NCI-H1105 (cell line): ENCODE measurements at places on chromosomes 7 and 10.

DNA sequence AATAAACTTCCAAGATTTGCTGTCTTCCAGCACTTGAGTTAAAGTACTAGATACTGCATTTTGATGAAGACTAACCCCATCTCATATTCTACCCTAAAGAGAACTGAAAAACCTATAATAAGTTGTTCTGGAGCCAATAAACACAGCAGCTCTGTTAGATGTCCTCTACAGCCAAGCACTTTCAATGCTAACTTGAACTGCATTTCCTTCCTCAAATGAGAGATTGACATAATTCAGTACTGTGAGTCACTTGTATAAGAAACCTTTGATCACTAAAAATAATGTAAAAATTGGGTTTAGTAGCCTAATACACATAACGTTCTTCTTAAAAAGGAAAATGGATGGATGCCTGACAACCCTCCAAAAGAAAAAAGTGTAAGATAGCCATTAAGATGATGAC lies 81.3 kb downstream of the ITGB8 start:
- no peak for DNase-seq

GRCh38 chr10:21934307-21934706 lies 69.2 kb downstream of the DNAJC1 start:
- DNase-seq, result no peak

GRCh38 chr7:143924851-143925250 lies 10.2 kb upstream of the OR2F2 start:
- DNase-seq, result no peak

- DNase-seq, result no peak
Measured at GRCh38 chr10:106866244-106866845, 298.2 kb downstream of the SORCS1 start.

GRCh38 chr10:116521424-116522290 lies 24.1 kb upstream of the PNLIP start:
- DNase-seq, result no peak

DNA sequence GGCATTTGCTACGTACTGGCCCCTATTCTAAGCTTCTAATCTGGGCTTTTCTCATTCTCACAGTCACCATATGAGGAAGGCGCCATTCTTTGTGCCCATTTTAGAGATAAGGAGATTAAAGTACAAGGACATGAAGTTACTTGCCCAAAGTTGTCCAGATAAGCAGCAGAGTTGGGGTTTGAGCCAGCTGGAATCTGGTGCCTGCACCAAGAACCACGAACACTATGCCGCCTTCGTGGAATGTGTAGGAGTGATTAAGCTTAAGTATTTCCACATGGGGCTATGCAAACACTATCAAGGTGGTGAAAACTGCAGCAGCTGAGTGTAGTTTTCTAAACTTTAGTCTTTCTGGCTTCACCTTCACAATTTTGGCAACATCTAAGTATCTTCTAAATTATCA lies 342.7 kb upstream of the ETV1 start:
- DNase-seq, result no peak

- no peak for DNase-seq
Measured at GRCh38 chr10:94496010-94496409, 49.6 kb upstream of the HELLS start.

GRCh38 chr7:72183835-72184234 lies 228.3 kb downstream of the CALN1 start:
- no peak for DNase-seq

DNA sequence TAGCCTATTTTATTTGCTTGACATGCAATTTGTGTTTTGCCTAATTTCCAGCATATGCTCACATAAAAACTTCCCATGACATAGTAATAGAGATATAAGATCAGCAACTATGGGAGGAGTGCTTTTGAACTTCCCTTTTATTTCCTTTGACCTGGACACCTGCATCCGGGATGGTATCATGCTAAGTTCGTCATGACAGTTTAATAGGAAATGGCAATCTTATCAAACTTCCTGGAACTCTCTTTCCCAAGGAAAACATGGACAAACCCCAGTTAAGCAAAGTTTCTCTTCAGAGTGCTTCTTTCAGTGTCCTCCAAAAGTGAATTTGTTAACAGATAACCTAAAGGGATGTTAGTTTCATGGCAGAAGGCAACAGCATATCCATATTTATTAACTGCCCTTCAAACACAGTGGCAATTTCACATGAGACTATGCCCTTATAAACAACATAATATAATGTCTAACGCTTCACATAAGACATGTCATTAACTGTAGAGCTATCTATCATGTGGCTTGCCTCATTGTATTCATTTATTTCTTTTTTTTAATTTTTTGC lies 474.7 kb upstream of the SEMA3A start:
- DNase-seq, result no peak

GRCh38 chr7:20193242-20193777 lies 23.9 kb downstream of the MACC1 start:
- DNase-seq, result no peak

- no peak for DNase-seq
Measured at GRCh38 chr7:91942312-91942711, 1.6 kb downstream of the AKAP9 start.

GRCh38 chr10:110775020-110775375 lies 96.7 kb upstream of the PDCD4 start:
- DNase-seq, result no peak

DNA sequence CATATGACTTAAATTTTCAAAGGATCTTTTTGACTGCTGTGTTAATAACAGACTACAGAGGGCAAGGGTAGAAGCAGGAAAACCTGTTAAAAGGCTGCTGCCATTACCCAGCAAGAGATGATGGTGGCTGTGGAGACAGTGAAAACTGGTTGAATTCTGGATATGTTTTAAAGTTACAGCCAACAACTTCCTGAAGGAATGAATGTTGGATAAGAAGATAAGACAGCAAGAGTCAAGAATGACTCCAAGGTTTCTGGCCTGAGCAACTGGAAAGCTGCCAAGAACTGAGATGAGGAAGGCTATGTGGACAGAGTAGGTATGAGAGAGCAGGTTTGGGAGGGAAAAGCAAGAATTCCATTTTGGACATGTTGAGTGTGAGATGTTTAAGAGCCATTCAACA lies 19.1 kb downstream of the CNOT4 start:
- DNase-seq, result no peak

DNA sequence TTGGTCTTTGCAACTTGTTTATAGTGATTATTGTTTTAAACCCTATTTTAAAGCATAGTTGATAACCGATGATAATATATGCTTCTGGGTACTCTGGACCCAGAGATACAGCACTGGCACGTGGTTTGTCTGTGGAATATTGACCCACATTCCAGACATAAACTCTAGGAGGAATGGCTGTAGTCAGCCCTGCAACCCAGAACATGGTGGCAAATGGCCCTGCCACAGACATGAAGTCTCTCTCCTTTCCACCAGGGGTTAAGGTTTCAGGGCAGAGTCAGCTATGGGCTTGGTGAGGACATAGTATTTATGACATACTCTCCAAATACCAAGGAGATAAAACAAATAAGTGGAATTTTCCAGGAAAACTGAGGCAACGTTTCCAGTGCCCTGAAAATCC lies 83.6 kb downstream of the NAMPT start:
- DNase-seq, result no peak

DNA sequence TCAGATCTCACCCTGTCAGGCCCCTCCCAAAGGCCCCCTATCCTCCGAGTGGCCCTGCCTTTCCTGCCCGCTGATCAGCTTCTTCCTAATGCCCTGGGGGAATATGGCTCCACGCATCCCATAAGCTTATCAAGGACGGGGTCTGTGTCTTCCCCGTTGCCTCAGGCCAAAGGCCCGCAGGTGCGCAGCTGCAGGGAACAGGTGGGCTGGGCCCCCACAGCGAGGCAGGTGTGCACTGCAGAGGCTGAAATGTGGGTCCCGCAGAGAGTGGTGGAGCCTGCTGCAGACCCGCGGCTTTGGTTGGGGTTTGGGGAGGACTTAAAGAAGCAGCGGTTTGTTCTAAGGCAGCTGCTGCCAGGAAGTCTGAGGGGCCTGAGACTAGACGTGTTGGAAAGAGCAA lies 220.8 kb upstream of the TCERG1L start:
- no peak for DNase-seq

GRCh38 chr7:10521306-10521705 lies 452.4 kb upstream of the PHF14 start:
- no peak for DNase-seq

GRCh38 chr7:7895004-7895650 lies 73.5 kb upstream of the GLCCI1 start:
- DNase-seq, result no peak

- no peak for DNase-seq
Measured at GRCh38 chr7:157807510-157807909, 470.7 kb downstream of the DNAJB6 start.

DNA sequence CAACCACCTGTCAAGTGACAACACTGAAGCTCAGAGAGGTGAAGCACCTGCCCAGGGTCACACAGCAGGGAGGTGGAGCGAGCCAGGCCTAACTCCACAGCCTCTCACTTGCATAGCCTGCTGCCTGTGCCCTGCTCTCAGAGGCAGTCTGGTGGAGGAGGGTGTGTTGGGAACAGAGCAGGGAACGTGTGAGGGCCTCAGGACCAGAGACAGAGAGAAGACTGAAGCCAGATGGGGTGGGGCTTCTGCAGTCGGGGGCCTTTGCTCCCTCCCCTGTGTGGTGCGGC lies 114.0 kb downstream of the PTPN20 start:
- no peak for DNase-seq

DNA sequence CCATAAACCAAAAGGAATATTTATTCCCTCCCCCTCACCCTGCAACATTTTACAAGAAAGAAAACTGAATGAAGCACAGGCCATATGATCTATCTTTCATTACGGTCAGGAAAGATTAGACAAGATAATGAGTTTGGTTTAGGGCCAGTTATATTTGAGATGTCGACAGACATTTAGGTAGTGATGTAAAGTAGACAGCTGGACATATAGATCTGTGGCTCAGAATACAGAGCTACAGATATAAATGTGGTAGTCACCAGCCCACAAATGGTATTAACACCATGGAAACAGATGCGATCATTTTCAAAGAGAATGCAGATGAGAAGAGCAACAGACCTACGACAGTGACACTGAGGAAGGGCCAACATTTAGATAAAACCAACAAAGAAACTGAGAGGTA lies 142.5 kb downstream of the SRPK2 start:
- DNase-seq, result no peak

- no peak for DNase-seq
Measured at GRCh38 chr7:37428681-37429434, 19.8 kb downstream of the ELMO1 start.

DNA sequence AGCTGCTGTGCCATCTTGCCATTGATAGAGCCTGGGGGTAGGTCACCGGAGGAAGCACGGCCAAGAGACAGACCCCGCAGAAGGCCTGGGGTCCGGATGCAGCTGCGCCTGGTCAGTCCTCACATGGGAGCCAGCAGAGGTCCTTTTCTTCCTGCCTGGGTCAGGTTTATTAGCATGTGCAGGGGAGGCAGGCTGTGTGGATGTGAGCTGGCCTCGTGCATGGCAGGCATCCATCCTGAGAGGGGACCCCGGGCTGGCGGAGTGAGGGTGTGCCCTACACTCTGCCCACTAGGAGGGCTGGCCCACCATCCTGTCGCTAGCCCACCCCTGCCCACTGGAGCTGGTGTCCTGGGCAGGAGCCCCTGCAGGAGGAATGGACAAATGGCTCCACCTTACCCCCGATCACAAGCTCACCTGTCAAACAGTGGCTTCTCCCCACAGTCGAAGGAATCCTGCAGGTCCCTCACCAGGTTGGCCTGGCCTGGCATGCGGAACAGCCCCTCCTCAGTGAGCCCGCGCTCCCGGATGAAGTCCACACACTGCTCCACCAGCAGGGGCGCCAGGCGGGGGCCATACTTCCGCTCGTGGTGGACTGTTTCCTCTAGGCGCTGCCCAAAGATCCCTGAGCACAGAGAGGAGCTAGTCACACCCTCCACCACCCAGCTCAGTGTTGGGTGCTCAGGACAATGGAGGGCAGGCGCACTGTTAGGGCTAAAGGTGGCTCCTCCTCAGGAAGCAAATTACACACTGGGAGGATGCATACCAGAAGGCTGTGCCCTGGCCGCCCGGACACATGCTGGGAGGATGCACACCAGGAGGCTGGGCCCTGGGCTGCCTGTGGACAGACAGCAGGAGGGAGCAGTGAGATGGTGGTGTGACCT lies 145.4 kb downstream of the ARHGAP22 start:
- no peak for DNase-seq

DNA sequence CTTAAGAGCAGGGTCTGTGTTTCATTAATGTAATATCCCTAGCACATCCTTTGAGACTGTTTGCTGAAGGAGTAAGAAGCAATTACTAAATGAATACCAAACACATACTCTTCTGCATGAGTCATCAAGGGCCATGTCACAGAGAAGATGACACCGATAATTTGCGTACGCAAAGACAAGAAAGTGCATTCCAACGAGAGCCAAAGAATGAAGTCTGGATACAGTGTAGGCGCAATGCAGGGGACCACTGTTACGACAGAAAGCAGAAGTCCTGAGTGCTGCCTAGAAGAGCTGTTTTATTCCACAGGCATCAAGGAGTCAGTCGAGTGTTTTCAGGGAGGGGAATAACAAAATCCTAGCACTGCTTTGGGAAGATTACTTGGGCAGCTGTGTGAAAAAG lies 62.7 kb downstream of the VPS41 start:
- no peak for DNase-seq

GRCh38 chr10:90806677-90807076 lies 51.2 kb downstream of the HTR7 start:
- no peak for DNase-seq
